ENCODE measurements at places on chromosomes 4 and X.

GRCh38 chr4:162782778-162783525, 383.7 kb downstream of the NAF1 start:
- DNase-seq, result no peak

GRCh38 chr4:155532373-155533085, 134.1 kb upstream of the GUCY1A1 start:
- DNase-seq, result no peak

DNA sequence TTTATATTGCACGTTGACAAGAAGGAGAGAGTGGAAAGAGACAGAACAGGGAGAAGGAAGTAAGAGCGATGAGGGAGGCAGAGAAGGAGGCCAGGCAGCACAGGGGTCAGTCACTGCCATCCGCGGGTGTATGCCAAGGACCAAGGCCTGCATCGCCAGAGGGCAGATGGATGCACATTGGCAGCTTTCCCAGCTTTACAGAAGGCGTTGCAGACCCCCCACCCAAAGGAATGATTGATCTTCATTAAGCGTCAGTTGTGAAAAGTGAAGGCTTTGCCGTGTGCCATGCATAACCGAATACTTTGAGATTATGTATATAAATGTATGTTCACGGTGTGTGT, 21.6 kb downstream of the PIGG start:
- no peak for DNase-seq

DNA sequence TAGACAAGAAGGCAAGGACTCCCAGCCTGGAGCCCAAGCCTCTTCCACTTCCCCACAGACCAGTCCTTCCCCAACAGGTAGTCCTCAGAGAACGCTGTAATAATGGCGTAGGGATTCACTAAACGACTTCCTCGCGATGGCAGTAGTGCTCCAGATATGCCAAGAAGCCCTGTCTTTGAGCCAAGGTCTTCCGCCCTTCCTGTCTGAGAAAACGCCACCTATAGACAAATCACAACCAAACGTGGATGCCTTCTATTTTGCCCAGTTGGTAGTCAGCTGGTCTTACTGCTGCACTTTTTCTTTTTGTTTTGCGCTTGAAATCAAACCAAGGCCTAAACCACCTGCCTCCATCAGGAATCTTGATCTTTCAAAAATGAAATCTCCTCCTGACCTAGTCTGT, 203.3 kb downstream of the OR13H1 start:
- DNase-seq, result peak; percentile 73

DNA sequence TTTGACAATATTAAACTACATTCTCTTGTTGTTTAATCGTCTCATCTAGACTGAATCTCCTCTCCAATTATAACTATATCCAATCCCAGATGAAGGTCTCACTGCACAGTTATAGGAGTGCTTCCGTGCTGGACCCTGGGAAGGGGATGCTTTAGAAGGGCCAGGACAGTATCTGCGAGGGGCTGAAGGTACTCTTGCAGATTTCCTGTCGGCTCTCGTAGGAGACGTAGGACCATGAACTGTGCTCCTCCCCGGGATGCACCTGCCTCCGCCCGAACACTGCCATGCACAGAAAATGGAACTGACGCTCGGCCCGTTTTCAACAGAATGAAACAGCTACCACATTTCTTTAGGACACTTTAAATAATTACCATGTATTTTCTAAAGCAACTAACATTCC, 39.4 kb downstream of the FAT1 start:
- no peak for DNase-seq

DNA sequence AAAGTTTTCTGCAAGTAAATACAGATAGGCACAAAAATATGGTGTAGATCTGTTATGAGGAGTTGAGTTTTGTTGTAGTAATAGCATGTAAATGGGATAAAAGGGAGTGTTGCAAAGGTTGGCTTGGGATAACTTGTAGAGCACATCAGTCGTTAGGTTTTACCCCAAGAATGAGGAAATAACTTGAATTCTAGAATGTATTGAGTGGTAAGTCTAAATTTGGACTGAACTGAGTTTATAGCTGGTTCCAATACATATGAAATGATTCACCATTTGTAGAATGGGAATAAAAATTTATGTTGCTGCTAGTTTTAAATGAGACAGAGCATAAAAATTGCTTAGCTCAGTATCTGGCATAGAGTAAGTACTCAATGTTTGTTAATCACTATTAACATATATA, 719.2 kb downstream of the FSTL5 start:
- DNase-seq, result peak; percentile 11

- DNase-seq, result peak; percentile 34
These were observed 21.5 kb downstream of the WDFY3 start for GRCh38 chr4:84944947-84945346.

DNA sequence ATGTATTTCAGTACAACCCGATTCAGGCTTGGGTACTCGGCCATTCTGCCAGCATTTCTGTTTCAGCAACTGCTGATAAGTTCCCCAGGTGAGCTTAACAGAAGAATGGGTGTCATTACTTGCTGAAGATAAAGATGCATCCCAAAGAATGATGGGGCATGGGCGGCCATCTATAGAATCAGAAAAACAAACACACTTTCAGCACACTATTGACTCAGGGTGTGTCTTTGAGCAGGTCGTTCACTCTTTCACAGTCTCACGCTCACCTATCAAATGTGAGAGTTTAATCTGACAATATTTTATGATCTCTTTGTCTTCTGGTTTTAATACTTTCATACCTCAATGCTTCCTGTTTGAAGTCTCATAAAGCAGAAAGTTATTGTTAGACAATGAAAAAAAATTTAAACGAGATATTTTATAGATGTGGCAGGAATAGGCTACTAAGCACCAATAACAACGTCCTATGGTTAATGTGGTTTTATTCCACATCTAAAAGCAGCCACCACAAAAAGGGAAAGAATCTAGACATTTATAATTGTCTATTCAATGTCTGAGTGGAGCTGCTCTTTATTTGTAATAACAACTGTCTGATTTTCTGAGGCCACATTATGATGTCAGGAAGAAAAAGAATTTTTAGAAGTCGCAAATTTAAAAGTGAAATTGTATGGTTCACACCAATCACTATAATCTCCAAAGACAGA, 17.0 kb downstream of the GASK1B start:
- peak; percentile 82 for DNase-seq

DNA sequence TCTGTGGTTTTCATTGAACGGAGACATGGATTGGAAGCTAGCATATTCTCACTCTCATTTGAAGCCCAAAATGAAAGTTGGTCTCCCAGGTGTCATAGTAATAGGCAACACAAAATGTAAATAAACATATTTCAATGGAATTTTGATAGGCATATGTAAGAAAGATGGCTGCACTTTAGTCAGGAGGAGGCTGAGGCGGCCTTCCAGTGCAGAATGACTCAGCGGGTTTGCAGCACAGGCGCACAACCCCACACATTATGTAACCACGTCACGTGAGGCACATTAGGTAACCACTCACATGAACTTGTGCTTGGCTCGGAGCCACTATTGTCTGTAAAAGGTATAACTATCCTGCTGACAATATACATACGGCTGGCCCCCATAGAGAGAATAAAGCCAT, 381.7 kb downstream of the GPAT3 start:
- no peak for DNase-seq

DNA sequence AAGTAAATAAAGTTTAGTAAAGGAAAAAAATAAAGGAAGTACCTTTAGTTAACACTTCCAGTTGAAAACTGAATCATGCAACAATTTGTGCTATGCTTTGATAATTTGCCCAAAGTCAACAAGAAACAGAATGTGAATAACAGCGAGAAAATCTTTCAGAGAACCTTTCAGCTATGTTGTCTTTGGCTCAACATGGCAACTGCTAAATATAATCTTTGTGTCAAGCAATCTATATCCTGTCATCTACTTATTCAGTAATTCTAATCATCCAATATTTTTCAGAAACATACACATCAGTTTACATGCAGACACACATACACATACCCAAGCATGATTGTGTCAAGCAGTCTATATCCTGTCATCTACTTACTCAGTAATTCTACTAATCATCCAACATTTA, 136.0 kb upstream of the PABPC4L start:
- peak; percentile 71 for DNase-seq

GRCh38 chrX:68354879-68355628, 78.2 kb downstream of the OPHN1 start:
- no peak for DNase-seq

DNA sequence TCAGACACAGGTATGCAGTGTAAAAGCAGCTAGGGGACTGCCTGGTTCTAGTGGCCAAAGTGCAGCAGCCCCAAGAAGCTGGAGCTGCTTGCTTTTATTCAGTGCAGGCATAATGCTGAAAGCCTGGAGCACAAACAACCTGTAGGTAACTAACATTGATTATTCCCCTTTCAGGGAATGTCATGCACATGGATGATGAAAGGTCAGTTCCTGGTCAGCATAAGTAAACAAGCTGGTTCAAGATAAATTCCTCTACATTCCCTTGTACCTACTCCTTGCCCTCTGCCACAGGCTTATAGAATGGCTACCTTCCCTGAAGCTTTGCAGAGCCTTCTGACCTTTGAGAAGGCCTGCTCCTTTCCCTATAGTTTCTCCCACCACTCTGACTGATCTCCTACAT, 1318.5 kb upstream of the ADGRL3 start:
- DNase-seq, result no peak

DNA sequence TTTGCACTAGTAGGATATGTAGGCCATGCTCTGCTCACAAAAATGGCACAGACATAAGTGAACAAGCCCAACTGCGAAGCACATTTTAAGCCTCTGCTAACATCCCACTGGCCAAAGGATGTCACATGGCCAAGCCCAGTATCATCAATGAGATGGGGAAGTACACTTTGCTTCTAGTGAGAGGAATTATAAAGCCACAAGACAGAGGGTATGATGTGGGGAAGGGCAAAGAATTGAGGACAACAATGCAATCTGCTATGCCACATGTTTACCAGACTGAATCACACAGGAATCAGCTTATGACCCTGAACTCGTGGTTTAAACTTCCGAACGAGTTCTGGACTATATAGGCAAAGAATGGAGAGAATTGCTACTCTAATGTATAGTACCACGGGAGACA, 39.1 kb downstream of the SUPT20HL1 start:
- no peak for DNase-seq

DNA sequence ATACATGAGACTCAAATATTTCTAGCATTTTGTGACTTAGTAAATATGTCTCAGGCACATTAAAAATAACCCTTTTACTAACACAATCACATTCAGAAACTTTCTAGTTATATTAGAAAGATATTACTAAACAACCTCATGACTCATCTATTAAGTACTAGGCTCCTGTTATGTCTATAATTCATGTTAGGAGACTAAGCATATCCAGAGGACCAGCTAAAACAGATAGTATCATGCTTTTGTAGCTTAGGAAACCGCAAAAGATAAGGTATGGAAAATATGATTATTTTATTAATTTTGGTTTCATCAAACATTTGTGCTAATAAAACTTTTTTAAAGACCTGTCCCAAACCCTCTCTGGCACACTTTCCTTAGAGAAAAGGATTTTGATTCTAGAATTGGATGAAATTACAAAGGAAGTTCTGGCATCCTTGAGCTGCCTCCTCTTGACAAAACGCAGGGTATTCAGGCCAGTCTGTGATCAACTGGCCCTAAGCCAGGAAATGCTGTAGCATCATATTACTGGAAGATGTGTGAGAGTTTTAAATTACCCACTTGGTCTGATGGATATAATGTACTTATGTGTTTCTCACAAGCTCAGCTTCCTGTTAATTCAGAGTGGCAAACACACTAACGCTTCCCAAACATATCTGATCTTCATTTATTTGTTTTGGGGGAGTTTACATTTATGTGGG, 60.4 kb downstream of the NRK start:
- DNase-seq, result peak; percentile 32

DNA sequence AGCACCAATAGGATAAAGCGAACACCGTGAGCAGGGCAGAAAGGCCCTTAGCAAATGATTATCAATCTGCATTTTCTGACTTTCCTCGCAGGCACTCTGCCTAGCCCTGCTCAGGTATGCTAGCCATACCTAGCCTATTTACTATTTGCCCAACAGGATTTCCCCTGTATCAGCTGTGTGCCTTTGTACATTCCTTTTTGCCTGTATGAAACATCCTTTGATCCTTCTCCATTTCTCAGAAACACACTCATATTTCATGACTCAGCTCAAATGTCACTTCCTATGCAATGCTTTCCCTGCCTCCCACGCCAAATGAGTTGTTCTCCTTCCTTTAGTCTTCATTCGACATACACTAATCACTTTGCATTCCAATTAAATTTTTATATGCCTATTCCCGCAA, 37.2 kb downstream of the PCDH7 start:
- peak; percentile 98 for DNase-seq

DNA sequence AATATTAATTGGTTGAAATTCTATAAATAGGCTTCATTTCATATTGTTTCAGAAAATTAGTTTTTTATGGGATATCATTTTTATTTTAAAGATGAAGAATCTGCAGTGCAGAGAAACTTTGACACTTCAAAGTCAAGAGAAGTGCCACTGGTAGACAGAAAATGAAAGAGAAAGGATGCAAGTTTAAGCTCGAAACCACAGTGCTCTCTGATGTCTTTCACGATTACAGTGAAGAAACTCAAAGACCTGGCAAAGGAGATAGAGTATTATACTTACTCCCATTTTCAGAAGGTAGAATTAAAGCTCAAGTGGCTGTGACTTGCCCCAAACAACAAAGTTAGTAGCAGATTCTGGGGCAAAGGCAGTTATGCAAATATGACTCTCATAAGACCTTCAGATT, 745.4 kb downstream of the TECRL start:
- DNase-seq, result no peak

- DNase-seq, result no peak
These were observed 737 bp downstream of the NELFA start for GRCh38 chr4:2007804-2008670.

GRCh38 chrX:150362599-150363481, at the start of gene MAMLD1:
Gene MAMLD1, plus strand, starts transcription at chrX:150363317. Its CDS starts 82,200 bp downstream, at chrX:150445517.
- DNase-seq, result peak; percentile 79

- no peak for DNase-seq
These were observed 175.9 kb downstream of the FBXW7 start for GRCh38 chr4:152360045-152360410.

DNA sequence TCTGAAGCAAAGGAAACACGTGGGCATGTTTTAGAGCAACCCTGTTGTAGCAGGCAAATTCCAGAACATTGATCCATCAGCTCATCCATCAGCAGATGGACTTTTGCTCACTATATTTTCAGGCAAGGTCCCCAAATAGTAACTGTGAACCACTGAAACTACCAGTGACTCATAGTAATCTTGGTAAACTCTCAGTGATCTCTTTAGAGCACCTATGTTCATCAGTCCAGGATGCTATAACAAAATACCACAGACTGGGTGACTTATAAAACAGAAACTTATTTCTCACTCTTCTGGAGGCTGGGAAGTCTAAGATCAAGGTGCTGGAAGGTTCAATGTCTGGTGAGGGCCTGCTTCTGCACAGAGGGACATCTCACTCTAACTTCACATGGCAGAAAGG, 28.9 kb upstream of the BTC start:
- no peak for DNase-seq

- DNase-seq, result peak; percentile 61
These were observed at the start of gene ARMCX2 for GRCh38 chrX:101659601-101660063. Gene ARMCX2, minus strand, starts transcription at chrX:101659850. Its CDS starts 2,262 bp downstream, at chrX:101657588.

- no peak for DNase-seq
These were observed 589.0 kb downstream of the GRXCR1 start for GRCh38 chr4:43481526-43481925.

GRCh38 chr4:19425146-19425545, 826.6 kb upstream of the SLIT2 start:
- no peak for DNase-seq

GRCh38 chr4:140213749-140214148, 59.8 kb upstream of the MAML3 start:
- peak; percentile 59 for DNase-seq

- peak; percentile 79 for DNase-seq
These were observed 23.3 kb upstream of the MGST2 start for GRCh38 chr4:139642364-139642763.
